ENCODE measurements at places on chromosomes 3 and 15. TPM values are rescaled to one million over a fixed set of nuclear protein-coding genes. Genes with fewer than 3 reads are reported as not detected.

- DNase-seq, result no peak
These were observed 18.8 kb upstream of the CELF6 start for GRCh38 chr15:72338617-72339321.

- DNase-seq, result peak; percentile 31
These were observed 52.5 kb upstream of the CHRM5 start for GRCh38 chr15:33915571-33916407.

- DNase-seq, result no peak
These were observed 18.4 kb upstream of the TSEN2 start for GRCh38 chr3:12465836-12466225.

- DNase-seq, result no peak
These were observed 4.1 kb upstream of the MB21D2 start for GRCh38 chr3:192921793-192922192.

GRCh38 chr3:48151807-48152427 is 36.3 kb downstream of the CDC25A start:
- no peak for DNase-seq

RLBP1 gene
- not detected for total RNA-seq

MKRN2OS gene
- total RNA-seq, result not detected

Measured in Caki2 (cell line).